Activated CD8-positive, alpha-beta memory T cell treated with anti-CD3 and anti-CD28 coated beads for 4 hours (primary cell): ENCODE measurements at places on chromosomes 7 and 10.

- no peak for DNase-seq
These were observed 6.5 kb upstream of the PURB start for GRCh38 chr7:44891791-44892190.

DNA sequence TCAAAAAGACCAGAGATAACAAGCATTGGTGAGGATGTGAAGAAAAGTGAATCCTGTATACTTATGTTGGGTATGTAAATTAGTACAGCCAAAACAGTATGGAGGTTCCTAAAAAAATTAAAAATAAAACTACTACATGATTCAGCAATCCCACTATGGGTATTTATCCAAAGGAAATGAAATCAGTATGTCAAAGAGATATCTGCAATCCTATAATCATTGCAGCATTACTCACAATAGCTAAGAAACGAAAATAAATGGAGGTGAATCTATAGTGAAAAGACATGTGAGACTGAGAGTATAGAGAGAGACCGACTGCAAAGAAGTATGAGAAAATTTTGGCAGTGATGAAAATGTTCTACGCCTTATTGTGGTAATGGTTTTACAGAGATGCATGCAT, 139.2 kb upstream of the TMEM168 start:
- DNase-seq = no peak

GRCh38 chr10:4651404-4652037, 174.5 kb upstream of the AKR1E2 start:
- no peak for DNase-seq

- no peak for DNase-seq
These were observed 14.4 kb upstream of the ATP6V0E2 start for GRCh38 chr7:149859369-149859768.

DNA sequence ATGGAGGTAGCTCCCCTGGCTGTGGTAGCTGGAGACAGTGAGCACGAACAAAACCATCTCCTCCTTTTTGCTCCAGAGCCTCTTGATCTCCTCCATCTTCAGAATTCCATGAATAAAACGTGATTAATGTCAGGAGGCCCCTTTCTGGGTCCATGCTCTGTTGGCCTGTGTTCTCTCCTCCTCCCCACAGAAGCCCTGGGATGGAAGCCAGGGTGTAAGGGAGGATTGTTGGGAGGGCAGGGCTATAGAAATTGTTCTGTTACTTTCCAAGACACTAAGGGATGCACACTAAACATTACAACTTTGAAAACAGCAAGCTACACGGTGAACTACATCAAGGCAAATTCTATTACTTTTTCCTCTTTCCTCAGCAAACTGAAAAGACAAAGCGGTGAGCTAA, 96.3 kb downstream of the RNF216 start:
- DNase-seq = no peak

GRCh38 chr7:81416659-81417058, 353.2 kb downstream of the HGF start:
- no peak for DNase-seq

GRCh38 chr7:26850193-26850651, 14.2 kb downstream of the SKAP2 start:
- no peak for DNase-seq
